ENCODE measurements at places on chromosomes 6 and 20.
A peak's percentile ranks its signal among the peaks of the same experiment; 100 is the strongest.

DNA sequence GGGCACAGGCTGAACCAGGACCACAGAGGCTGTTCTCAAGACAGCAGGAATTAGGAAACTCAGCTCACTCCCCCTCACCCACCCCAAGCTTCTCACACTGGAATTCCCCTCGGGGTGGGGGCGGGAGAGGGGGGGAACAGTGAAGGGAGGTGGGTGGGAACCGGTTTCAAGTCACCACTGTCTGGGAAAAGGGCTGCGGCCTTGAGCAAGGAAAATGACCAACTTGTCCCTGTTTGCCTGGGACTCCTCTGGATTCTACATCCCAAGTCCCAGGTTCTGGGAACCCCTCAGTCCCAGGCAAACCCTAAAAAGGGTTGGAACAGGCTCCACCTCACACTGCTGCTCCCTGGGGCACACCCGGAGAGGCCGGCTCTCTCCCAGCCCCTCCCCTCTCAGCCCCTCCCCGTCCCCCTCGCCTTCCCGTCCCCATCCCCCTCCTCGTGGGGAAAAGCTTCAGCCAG lies 230.7 kb downstream of the TFAP2C start:
- no peak for DNase-seq

DNA sequence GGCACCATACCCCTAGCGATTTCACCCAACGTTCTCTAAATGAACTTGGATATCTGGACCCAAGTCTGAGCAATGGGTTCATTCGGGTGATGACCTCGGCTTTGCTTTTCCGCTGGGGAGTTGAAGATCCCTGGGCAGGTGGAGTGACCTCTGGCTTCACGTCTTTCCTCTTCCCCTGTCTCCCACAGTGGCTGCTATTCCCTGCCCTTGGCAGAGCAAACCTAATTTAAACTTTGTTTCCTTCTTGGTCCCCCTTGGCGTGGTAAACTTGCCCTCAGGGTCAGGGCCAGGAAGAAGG lies 7.8 kb upstream of the TFAP2A start:
- no peak for DNase-seq

DNA sequence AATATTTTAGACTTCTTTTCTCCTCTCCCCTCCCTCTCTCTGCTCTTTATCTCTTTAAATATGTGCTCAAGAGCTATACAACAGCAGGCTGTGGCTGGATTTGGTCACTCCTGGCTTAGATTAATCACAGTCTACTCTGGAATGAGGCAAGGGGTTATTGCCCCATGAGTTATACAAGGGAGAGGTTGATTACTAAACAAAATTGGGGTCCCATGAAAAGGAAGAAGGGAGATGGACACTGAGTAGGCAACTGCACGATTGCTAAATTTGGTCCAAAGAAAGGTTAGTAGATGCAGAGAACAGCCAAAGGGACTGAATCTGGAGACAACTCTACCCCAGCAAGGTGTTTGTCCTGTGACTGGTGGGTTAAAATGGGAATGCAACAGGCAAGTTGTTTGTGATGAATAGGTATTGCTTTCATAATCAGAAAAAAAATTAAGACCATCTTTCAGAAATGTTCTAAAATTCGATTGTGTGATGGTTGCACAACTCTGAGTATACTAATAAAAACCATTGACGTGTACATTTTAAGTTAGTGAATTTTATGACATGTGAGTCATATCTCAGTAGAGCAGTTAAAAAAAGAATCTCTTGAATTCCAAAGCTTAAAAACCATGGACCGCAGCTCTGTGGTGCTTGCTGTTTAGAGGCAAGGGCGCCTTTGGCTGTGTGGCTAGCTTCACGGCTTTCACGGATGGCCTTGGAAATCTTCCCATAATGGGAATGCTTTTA lies 57.1 kb downstream of the KIZ start:
- DNase-seq: no peak

DNA sequence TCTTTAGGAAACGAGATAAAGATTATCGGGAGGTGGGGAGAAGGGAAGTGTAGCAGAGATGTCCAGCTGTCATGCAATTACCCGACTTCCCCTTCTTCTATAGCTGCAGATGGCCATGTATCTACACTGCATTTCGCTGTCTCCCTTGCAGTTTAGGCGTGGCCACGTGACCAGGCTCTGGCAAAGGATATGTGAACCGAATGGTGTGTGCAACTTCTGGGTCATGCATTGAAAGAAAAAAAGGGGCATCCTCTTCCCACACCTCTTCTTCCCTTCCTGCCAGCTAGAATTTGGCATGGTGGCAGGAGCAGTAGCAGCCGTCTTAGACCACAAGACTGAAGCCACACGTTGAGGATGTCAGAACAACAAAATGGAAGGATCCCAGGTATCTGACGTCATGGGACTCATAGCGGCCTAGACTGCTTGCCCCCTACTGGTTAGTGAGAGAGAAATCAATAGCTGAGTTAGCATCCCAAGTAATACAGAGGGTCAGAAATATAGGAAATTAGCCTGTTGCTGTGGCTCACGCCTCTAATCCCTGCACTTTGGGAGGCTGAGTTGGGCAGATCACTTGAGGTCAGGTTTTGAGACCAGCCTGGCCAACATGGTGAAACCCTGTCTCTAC lies 32.8 kb downstream of the TCF15 start:
- DNase-seq: no peak

DNA sequence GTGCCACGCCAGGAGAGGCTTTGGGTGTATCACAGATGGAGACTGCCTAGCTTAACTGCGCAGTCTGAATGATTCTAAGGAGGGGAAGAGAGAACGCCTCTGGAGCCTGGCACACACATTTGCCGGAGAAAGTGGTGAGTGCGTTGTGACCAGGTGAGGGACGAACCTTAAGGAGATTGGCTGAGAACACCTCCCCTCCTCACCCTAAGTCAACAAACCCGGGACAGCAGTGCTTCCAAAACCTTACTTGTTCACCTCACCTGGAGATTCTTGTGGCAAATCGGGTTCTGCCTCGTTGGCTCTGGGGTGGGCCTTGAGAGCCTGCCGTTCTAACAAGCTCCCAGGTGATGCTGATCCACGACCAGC lies 9.4 kb downstream of the SYNJ2 start:
- no peak for DNase-seq

- no peak for DNase-seq
Measured at GRCh38 chr6:14732844-14733757, 512.8 kb upstream of the JARID2 start.

DNA sequence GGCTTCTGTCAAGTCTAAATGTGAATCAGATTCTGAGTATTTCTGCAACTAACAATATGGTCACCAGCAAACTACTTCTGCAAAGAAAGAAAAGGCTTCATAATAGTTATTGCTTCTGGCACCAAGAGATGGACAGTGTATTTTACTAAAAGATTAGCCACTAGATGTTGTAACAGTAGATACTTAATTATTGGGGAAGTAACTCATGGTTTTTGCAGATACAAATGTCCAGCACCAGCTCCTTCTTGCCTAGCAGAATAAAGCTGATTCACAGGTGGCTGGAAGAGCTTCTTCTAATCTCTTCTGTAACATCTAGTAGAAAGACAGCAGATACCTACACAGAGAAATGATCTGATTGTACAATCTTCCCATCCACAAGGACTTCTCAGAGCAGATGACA lies 21.2 kb downstream of the ATXN1 start:
- DNase-seq: no peak

DNA sequence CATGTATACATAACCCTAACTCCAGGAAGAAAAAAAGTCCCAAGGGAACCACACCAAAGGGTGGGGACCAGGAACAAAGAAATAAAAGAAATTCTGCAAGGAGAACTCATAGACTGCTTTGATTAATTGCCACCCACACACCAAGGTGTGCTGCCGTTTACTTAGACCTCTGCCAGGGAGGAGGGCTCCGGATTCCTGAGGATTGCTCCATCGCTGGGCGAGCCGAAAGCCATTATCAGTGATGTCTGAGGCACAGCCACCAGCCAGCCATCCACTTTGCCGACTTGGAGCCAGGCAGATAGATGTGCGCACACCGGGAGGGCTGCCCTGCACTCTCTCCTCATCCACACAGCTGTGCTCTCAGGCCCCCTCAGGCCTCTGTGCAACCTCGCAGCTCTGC lies 272.7 kb upstream of the FOXQ1 start:
- DNase-seq: no peak

DNA sequence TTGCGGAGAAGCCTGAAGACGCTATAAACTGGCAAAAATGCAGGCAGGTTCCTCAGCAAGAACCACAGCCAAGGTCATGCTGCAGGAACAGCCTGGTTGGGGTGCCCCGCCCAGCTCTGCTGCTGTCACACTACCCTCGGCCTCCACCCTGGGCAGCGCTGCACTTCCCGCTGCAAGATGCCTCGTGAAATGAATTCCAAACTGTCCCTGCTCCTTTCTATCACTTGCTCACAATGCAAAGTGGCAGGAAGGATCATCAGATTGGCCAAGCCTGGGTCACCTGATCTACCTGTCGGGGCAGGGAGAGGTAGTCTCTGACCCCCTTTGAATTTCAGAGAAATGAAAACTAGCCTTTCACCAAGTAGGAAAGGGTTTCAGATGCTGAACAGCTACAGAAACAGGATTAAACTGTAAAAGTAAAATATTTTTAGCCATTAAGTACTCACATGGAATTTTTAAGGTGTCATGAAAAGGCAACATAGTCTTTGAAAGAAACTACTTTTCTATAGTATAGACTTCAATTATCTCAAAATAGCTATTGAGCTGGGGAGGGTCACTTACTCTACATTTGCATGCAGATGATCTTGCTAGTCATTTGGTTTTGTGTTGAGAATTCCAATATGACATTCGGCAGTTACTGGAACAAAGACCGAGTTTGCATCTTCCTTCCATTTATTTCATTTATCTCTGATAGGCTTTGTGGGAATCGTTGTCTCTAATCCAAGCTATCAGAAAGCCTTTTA lies 236.4 kb upstream of the ASCC3 start:
- peak; percentile 12 for DNase-seq
